ENCODE measurements at places on chromosomes 1 and 21.

GRCh38 chr1:110626889-110627288 is 20.7 kb upstream of the KCNA2 start:
- DNase-seq: no peak

GRCh38 chr1:77282187-77282865 is 507 bp downstream of the AK5 start:
- no peak for DNase-seq

DNA sequence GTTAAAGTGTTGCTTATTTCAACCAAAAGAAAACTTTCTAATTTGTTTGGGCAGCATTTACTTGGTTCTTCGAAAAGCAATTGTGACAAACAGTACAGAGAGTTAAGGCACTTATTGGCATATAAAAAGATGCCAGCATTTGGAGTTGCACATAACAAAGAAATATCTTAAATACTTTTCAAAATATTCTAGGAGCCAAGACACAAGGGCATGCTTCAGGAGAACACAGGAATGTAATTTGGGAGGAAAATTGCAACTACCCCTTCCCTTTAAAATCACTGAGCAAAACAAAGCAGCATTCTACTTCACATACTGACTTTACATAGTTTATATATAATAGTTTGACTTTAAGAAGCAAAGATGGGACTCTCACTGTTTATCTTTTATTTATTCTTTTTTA is 4.6 kb upstream of the TIE1 start:
- DNase-seq: no peak

GRCh38 chr1:199665371-199665770 is 362.1 kb upstream of the NR5A2 start:
- no peak for DNase-seq

DNA sequence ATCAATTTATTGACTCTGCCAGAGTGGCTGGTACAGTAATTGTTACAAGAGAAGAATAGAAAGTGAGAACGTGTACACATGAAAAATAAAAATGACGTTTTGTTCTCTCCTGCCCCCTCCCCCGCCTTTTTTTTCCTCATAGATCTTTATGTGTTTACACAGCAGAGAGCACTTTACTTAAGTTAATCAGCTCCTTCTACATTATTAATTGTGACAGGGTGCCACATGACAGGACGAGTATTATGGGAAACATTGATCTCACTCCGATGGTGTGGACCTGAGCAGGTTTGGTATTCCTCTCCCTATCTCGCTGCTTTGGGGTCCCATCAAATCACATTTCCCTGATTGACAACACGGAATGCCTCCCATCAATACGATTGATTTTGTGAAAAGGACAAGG is 285.7 kb downstream of the TM2D1 start:
- DNase-seq: no peak

GRCh38 chr1:6727535-6727934 is 25.9 kb upstream of the DNAJC11 start:
- DNase-seq: no peak

GRCh38 chr1:3981746-3982505 is 81.9 kb upstream of the C1orf174 start:
- no peak for DNase-seq

DNA sequence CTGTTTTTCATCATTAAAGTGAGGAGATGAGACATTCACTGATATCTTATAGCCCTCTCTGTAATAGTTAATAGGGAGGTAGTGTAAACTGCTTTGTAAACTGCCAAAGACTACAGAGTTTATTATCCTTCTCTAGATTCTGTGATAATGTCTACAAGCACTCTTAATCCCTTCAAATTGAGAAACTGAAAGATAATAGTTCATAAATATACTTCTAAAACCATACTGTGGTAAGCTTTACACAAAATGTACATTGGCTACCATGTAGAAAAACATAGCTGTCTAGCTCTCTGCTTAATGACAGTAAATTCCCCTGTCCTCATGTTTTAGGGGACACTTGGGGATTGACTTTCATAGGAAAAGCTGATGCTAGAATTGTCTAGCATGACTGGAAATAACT is 39.6 kb downstream of the CXADR start:
- DNase-seq: no peak

DNA sequence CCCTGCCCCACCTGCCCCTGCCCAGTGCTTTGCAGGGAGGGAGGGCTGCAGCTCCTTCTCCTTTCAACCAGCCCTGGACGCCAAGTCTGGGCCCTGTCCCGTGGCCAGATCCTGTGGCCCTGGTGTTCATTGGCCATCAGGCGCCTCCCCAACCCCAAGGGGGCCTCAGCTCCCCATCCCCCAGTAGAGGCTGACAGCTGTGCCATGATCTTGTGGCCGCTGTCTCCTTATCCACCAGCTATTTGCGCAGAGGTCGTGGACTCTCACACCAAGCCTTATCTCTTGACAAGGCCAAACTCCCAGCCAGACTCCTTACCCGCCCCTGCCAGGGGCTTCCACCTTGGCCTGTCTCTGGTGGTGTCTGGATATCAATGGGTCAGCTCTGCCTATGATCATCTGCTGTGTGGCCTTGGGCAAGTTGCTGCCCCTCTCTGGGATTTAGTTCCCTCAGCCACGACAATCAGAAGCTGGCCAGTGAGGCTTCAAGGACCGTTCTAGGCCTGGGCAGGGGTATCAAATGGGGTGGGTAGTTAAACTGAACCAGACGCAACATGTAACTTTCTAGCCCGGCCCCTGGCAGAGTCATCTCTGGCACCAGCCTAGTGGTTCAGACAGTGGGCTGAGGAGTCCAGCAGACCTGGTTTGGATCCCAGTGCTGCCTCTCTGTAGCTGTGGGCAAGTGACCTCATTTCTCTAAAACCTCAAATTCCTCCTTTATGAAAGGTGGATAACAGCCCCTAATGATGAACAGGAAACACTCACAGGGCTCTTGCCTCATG is 3.3 kb upstream of the COL8A2 start:
- DNase-seq: peak; percentile 69

DNA sequence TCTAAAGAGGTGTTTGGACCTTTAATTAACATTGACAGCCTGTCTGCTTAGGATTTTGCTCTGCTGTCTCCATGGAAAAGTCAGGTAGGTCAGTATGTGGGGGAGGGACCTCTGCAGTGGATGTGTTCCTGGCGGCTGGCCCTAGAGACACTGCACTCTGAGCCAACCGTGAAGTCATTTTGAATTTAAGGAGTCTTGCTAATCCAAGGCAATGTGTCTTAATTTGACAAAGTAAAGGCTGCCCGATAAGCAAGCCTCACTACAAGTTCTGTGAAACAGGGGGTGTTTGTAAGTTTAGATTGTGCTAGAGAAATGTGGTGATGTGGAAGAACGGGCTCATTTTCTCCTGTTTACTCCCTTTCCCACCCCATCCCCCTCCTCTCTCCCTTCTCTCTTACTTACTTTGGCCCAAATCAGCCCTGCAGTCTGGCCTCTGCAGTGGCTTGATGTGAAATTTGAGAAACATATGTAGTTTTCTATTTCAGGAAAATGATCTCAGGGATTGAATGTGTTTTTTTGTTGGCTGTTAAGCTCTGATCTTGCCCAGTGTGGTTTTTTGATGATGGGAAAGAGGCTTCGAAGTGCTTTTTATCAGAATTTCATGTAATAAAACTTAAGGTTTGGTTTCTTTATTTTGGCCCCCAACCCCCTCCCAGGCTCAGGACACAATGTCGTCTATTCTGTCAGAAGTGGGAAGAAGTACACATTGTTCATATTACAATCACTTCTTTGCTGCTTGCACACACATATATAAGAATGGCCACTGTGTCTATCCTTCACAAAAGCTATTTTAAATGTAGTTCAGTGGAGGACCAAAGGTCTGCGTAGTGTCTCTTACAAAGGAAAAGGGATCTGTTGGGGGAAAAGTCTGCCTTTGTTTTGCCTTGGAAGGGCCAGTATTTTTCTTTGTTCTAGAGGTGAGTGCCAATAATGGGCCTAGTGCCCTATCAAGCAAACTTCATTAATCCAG is 96.6 kb downstream of the FGGY start:
- peak; percentile 87 for DNase-seq

DNA sequence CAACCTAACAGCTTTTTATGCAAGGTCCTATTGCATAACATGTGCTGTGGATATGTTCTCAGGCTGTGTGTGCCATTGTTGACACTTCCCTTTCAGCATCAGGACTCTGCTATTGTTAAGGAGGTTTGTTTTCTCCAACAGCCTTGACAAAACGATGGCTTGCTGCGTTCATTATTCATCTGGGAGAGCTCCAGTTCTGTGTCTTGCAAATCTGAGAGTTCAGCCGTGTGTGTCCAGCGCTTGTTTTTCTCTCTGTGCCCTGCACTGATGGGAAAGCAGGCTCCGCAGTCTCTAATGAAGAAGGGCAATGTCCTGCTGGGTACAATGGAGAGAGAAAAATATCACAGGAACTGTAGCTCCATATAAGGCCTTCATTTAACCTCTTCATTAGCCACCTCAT is 63.7 kb downstream of the CLDN17 start:
- no peak for DNase-seq

DNA sequence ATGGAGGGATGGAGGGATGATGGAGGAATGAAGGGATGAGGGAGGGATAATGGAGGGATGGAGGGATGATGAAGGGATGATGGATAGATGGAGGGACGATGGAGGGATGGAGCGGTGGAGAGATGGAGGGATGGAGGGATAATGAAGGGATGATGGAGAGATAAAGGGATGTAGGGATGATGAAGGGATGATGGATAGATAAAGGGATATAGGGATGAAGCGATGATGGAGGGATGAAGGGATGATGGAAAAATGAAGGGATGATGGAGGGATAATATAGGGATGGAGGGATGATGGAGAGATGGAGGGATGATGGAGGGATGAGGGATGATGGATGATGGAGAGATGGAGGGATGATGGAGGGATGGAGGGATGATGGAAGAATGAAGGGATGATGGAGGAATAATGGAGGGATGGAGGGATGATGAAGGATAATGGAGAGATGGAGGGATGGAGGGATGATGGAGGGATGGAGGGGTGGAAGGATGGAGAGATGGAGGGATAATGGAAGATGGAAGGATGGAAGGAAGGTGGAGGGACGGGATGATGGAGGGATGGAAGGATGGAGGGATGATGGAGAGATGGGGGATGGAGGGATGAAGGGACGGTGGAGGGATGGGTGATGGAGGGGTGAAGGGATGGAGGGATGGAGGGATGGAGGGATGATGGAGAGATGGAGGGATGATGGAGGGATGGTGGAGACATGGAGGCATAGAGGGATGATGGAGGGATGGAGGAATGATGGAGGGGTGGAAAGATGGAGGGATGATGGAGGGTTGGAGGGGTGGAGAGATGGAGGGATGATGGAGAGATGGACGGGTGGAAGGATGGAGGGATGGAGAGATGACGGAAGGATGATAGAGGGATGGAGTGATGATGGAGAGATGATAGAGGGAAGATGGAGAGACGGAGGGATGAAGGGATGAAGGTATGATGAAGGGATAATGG is 62.0 kb downstream of the KCNAB2 start:
- no peak for DNase-seq

GRCh38 chr1:2314803-2315673 is 76.3 kb downstream of the MORN1 start:
- no peak for DNase-seq

- DNase-seq: no peak
Observed at GRCh38 chr1:212375986-212376385, 38.7 kb downstream of the PACC1 start.

- DNase-seq: no peak
Observed at GRCh38 chr1:20546637-20547036, 5.7 kb upstream of the FAM43B start.

DNA sequence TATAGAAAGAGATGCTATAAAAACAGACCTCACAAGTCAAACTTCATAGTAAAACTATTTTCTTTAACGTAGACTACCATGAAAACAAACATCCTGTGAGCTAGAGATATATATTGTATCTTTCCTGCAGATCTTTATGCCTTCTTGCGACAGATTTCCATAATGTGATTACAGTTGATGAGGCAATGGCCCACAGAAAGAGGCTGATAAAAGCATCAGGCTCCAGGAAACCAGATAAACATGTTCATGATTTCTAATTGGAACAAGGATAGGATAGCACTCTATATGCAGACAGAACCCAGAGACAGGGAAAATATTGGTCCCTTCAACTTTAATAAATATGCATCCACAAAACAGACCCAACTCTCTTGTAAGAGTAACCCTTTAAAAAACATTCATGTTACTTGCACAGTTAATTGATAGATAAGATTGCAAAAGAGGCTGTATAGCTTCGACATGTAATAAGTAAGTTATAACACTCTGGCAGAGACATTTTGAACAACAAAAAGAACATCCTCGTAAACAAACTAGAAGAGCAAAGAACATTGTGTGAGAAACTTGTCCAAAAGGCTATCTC is 329.4 kb downstream of the AGBL4 start:
- no peak for DNase-seq

DNA sequence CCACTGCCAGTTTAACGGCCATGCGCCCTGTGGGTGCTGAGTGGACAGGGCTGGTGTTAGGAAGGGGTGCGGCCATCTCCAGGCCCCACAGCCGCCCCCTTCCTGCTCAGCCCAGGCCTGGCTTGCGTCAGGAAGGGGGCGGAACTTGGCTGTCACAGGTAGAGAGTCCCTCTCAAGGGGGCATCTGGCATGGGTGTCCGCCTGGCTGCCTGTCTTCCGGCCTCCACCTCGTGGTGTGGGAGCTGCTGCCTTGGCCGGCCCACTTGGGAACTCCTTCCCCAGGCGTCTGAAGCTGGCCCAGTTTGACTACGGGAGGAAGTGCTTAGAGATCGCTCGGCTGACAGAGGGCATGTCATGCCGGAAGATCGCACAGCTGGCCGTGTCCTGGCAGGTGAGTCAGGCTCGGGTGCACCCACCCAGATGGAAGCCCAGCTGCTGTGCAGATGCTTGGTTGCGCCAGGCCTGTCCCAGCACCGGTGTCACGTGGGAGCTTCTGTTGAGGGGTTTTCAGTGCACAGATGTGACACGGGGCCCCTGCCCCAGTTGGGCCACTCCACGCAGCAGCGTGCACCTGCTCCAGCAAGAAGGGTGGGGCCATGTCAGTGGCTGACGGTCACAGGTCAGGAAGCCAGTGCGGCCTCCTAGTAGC is 9.1 kb upstream of the ATAD3B start:
- no peak for DNase-seq

DNA sequence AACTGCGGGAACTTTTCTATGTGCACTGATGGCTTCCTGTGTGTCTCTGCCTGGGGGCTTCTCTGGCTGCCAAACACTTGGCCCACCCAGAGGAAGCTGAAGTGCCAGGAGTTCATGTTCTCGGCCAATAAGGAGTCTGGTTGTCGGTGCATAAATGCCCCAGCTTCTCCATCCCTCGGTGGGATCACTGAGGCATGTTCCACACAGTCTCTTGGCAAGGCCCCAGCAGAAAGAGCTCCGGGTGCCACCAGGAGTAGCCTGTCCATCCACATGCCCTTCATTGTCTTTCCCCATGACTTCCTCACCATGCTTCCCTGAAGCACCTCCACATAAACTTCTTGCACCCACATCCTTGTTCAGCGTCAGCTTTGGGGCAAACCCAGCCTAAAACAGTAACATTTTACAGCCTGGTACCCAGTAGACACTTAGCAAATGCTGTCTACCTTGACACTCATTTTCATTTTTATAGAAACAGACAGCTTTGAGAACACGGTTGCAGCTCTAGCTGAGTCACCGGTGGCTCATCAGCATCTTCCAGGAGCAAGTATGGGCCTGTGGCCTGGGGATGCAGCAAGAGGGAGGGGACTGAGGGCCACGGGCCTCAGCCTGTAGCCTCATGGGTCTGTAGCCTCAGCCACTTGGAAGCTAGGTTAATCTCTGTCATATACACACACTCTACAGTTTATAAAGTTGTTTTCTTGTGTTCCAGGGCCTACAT is 14.8 kb upstream of the CDCP2 start:
- no peak for DNase-seq
